ENCODE measurements at places on chromosomes 3 and 15.

DNA sequence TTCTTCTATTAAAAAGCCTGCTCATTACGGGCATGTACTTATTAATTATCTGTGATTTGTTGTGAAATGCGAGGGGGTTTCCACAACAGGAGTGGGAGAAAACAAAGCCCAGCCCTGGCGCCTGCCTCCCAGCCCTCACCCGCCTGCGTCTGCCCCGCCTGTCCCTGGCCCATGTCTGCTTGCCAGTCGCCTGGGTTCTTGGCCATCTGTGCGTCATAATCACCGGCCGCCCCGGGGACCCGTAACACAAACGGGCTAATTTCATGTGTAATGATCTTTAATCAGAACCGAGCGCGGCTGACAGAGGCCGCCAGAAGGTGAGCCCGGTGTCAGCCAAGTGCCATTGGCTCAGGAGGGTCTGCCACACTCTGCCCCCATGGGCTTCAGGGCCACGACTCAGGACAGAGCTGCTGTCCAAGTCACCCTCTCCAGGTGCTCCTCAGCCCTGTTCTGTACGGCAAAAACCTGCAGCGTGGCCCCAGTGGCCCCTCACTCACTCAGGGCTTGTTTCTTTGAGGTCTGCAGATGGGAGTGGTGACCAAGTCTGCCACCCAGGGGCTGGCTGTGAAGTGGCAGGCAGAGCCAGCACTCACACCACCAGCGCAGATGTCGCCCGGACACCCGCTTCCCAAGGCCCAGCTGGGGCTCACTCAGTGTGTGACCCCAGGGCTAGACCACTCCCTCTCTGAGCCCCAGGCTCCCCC lies 28.8 kb upstream of the TMEM115 start:
- DNase-seq = peak; percentile 61

GRCh38 chr3:131541288-131541687 lies 38.5 kb upstream of the MRPL3 start:
- no peak for DNase-seq

GRCh38 chr3:141147657-141148056 lies 84.0 kb upstream of the PXYLP1 start:
- DNase-seq = peak; percentile 34

DNA sequence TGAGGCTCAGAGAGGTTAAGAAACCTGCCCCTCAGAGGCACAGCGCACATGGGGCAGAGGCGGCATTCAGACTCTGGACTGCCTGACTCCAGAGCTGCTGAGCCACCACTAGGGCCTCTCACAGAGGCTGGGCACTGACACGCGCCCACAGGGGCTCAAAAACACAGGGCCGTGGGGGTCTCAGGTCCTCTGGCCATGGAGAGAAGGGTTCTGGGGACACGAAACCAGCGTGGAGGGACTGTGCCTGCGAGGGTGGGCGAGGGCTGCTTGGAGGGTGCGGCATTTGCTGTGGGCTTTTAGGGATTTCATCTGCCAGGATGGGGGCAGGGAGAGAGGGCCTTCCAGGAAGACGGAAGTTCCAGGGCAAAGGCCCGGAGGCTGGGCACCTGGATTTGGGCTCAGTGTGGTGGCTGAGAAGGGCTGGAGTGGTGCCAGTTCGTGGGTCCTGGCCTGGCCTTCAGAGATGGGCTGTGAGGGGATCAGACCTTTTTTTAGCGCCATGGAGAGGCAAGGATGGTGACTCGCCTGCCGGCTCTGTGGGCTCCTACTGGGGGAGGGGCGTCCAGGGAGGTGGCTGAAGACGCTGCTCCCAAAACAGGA lies 69.6 kb downstream of the EFCAB12 start:
- DNase-seq = no peak

GRCh38 chr15:64247906-64248541 lies 85.2 kb upstream of the PPIB start:
- DNase-seq = peak; percentile 38

GRCh38 chr3:141308588-141309218 lies 59.6 kb upstream of the ZBTB38 start:
- peak; percentile 87 for DNase-seq

GRCh38 chr3:95926904-95927501 lies 887.4 kb upstream of the EPHA6 start:
- peak; percentile 83 for DNase-seq

GRCh38 chr3:161401389-161401788 lies 30.1 kb upstream of the SPTSSB start:
- no peak for DNase-seq

- DNase-seq = no peak
These were observed 374.7 kb upstream of the TPRG1 start for GRCh38 chr3:188797045-188797444.

- DNase-seq = no peak
These were observed 2.3 kb upstream of the SLC2A2 start for GRCh38 chr3:171028779-171029232.

GRCh38 chr15:35753486-35753885 lies 207.5 kb upstream of the DPH6 start:
- no peak for DNase-seq

DNA sequence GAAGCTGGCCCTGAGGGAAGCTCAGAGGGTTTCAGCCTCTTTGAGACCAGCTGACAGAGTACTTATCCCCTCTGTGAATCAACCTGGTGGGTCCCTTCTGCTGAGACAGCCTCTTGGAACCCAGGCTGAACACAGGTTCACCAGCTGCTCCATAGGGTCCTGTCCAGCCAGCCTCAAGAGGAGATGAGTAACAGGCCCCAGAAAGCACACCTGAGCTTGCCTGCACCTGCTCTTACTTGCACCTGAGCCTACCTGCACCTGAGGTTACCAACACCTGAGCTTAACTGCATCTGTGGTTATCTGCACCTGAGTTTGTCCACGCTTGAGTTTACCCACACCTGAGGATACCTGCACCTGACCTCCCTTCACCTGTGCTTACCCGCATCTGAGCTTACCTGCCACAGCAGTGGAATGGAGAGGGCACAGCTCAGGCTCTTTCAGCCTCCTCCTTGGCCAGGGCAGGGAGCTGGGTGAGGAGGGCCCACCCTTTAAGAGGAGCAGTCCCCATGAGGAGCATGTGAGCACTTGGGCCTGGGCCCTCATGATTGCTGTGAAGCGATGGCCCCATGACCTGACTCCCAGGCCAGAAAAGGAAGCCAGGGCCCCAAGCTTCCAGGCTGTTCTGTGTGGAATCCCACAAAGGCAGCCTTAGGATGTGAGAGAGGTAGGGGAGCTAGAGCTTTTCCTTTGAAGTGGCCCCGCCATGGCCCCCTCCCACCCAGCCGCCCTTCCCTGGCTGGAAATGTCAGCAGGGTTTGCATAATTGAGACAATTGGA lies at the start of gene TRPM1:
TSS of gene TRPM1 (minus strand) at position 464 of the 777 bp plus-strand sequence. CDS start 20,370 bp downstream, outside the sequence.
- DNase-seq = peak; percentile 11

- no peak for DNase-seq
These were observed 14.0 kb upstream of the SSUH2 start for GRCh38 chr3:8658306-8659212.

DNA sequence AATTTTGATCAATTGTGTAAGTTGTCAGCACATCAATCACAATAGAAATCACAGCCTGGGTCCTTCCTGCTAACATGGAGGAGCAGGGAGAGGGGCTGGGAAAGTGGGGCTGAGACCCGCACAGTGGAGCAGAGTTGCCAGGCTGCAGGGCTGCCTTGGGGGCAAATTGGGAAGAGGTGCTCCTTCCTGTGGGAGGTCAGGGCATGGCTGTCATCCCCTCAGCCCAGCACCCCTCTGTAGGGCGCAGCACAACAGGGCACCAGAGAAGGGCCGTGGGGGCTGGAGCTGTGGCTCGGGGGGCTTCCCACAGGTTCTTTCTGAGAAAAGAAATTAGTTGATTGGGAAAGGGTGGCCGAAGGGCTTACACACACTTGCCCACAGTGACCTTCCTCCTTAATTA lies 126.3 kb downstream of the NSMCE3 start:
- no peak for DNase-seq

- DNase-seq = no peak
These were observed 5.2 kb upstream of the TMCO5A start for GRCh38 chr15:37929238-37929637.

DNA sequence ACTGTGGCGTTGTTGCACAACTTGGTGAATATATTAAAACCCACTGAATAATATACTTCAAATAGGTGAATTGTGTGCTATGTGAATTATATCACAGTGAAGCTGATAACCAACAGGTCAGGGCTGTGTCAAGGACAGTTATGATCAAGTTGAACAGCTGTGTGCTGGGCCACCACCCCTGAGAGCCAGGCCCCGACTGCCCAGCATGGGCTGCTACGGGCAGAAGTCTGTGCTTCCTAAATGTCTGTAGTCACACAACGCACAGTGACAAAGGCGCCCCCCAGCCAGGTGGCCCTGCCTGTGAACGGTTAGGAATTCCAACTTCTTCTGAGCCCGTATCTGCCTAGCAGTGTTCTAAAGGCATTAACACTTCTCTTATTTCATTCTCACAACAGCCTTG lies 32.8 kb downstream of the TKT start:
- DNase-seq = no peak

GRCh38 chr15:26087395-26087794 lies 224.3 kb upstream of the ATP10A start:
- no peak for DNase-seq

DNA sequence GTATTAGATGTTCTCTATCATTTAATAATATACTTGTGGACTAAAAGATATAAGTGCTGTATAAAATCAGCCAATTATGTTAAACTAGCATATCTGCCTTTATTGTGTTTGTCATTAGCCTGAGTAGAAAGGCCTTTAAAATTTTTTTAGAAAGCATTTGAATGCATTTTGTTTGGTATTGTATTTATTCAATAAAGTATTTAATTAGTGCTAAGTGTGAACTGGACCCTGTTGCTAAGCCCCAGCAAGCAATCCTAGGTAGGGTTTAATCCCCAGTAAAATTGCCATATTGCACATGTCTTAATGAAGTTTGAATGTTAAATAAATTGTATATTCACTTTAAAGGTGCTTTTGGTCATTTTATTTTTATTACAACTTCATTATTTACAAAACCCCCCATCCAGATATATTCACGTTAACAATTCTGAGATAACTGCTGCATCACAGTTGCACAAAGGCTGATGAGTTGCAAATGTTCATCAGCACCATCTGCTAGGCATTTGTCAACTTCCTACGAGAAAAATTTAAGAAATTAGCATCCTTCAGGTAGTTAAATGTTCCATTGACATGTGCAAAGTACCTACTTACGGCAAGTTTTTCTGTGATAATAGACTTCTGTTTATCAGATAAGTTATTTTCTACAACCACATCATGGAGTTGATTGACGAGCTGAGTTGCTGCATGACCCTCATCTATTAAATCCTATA lies 6.3 kb downstream of the EIF4A2 start:
- no peak for DNase-seq

GRCh38 chr3:42850263-42850662 lies 25.4 kb downstream of the CYP8B1 start:
- no peak for DNase-seq

- DNase-seq = no peak
These were observed 20.0 kb upstream of the SLC25A26 start for GRCh38 chr3:66200786-66201185.

- DNase-seq = peak; percentile 97
These were observed 45.2 kb downstream of the ATP2B2 start for GRCh38 chr3:10459954-10460754.

All from ELF-1 (cell line).